ENCODE measurements at places on chromosomes 2 and 18.

DNA sequence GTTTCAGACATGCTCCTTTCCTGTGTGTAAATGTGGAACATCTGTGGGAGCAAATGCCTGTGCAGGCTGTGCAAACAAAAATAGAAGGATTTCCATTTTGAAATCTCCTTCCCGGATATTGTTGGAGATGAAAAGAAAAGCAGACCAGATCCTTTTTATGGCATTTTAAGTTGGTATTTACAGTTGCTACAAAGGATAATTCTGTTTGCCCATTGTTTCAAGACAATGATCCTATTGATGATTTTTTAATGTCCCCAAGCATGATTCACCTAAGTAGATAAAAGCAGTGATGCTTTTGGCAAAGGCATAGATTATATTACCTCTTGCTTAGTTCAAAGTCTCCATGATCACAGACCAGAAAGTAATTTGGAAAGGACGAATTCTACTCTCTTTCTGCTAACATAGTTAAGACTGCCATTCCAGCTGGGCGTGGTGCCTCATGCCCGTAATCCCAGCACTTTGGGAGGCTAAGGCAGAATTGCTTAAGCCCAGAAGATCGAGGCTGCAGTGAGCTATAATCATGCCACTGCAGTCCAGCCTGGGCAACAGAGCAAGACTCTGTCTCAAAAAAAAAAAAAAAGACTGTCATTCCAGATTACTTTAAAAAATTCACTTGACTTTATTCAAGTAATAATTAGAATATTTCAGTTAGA, 209.6 kb upstream of the SLC39A10 start:
- no peak for DNase-seq

GRCh38 chr2:99404039-99404796, 67.0 kb downstream of the EIF5B start:
- DNase-seq: no peak

- DNase-seq: no peak
These were observed 480.3 kb downstream of the MEIS1 start for GRCh38 chr2:66915237-66915636.

GRCh38 chr18:5986257-5986931, 91.1 kb upstream of the TMEM200C start:
- DNase-seq: no peak

- DNase-seq: no peak
These were observed 75.7 kb upstream of the RAB6C start for GRCh38 chr2:129903586-129904425.

- DNase-seq: no peak
These were observed 33.7 kb downstream of the TMEM17 start for GRCh38 chr2:62472312-62472711.

GRCh38 chr2:236173036-236173728, 5.0 kb upstream of the GBX2 start:
- DNase-seq: no peak

DNA sequence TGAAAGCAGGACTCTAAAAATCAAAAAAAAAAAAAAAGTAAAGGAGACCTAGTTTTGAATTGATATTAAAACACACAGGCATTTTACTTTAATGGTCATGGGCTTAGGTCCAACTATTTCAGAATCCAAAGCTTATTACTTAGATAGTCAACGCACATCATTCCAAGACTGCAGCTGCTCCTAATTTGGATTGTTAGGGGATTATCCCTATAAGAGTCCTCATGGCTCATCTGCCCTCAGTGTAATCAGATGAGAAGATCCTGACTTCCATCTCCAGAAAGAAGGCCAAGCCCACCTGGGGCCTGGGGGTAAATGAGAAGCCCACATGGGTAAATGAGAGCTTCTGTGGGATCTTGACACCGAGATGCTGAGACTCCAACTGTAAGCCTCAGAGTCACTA, 424.2 kb downstream of the NRXN1 start:
- DNase-seq: no peak

DNA sequence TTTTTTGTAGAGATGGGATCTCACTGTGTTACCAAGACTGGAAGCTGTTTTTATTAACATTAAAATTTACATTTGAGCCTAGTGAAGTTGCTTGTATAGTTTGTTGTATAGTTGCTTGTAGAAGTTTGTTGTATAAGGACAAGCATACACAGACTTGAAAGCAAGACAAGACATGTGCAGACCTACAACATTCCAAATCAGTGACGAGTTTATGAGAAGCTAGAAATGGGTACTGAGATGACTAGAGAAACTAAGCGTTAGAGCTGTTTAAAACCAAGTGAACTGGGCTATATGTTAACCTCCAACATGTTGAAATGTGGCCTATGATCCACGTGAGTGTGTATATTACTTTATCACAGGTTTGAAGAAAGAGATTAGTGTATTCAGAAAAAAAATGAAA, 39.1 kb downstream of the ABCB11 start:
- DNase-seq: no peak

GRCh38 chr2:69805887-69806286, 23.6 kb upstream of the GMCL1 start:
- no peak for DNase-seq
